ENCODE measurements at places on chromosomes 1 and 21.

DNA sequence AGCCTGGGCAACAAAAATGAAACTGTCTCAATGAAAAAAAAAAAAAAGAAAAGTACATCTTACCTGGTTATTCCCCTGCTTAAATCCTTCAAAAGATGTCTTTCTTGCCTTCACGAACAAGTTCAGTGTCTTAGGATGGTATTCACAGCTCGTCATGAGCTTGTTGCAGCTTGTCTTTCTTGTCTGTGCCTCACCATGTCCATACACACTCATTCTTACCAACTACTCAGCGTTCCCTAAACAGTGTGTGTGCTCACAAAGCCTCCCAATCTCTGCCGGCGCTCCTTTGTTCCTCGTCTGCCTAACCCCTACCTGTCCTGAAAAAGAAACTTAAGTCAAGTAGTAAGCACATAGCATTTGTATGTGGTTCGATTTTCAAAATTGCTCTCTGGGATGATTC is 31.1 kb downstream of the UBE4B start:
- no peak for DNase-seq

- no peak for DNase-seq
These were observed 19.9 kb downstream of the SGIP1 start for GRCh38 chr1:66553846-66554245.

DNA sequence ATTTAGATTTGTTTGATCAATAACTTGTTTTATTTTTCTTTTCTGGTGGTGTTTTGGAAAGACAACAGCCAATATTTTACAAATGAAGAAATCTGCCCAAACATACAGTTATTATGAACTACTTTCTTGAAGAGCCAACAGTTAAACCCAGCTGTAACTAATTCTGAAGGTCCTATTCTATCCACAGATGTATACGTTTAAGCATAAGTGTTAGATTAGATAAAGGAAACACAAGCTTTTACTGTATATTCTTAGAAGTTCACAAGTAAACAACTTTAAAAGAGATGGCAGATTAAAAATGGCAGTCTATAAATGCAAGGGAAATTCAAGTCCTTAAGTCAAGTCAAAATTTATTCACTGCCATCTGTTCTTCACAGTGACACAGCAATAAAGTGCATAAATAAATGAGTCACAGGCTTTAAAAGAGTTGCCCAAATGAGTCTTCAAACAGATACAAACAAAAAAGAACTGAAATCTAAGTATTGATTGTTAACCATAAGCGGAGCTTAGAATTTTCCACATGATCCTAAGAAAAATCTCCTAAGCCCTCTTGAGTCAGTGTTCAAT is 49.9 kb upstream of the KCNH1 start:
- no peak for DNase-seq

- DNase-seq: no peak
These were observed 464.2 kb downstream of the NUF2 start for GRCh38 chr1:163785868-163786405.

DNA sequence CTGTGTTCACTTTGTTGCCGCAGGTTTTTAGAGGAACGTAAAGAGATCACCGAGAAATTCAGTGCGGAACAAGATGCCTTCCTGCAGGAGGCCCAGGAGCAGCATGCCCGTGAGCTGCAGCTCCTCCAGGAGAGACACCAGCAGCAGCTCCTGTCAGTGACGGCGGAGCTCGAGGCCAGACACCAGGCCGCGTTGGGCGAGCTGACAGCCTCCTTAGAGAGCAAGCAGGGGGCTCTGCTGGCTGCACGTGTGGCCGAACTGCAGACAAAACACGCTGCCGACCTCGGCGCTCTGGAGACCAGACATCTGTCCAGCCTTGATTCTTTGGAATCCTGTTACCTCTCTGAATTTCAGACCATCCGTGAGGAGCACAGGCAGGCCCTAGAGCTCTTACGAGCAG is 42.6 kb downstream of the PCNT start:
- no peak for DNase-seq

DNA sequence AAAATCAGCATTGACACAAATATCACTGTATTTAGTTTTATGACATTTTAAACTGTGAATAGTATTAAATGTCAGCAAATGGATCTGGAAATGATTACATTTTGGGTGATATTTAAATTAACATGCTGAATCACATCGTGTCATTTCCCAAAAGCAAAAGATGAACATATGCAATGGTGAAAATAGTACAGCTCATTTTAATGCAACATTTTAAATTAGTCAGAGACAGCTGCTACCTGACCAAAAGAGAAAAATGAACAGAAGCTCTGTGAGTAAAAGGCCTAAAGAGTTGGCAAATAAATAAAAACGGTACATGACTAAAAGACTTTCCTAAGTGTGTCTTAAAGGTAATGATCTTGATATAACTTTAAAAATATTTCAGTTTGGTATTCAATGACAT is 86.0 kb upstream of the GNG4 start:
- DNase-seq: no peak

DNA sequence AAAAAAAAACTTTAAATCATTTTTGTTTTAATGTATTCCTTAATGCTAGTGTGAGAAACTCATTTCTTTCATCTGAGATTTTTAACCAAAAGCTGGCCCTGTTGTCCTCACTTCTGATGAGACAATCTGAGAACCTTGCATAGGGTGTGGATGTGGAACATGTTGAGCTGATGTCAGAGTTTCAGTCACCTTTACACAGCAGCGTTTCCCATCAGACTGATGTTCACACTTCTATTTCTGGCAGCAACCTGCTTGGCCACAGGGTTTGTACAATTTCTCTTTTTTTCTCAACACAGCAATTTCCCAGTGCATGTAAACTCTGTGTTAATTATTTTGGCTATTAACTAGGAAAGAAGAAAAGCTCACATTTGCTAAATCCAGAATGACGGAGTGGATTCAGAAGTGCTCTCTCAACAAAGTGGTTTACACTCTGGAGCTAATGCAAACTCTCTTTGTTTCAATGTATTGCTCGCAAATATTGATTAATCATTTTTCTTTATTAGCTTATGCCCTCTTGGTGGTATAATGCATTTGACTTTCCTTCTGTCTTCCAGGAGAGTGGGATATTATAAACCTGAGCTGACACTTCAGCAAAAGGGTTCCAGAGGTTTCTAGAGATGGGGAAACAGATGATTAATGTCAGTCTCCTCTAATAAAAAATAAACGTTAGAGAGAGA is 70.5 kb upstream of the HSPA13 start:
- no peak for DNase-seq

DNA sequence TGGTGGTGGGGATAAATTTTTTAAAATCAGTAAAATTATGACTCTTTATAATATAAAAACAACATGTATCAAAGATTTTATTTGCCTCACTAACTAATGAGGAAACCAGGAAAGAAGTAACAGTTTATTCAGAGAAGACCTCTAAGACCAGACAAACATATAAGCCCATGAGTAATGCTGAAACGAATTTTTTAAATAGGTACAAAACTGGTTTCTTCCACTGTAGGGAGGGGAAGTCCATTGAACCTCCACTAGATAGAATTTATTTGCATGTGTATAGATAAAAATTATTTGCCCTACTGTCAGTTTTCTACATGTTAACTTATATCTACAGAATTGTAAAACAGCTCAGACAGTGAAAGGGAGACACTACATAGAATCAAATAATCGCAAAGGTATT is 86.8 kb downstream of the ZC3H11B start:
- no peak for DNase-seq

- no peak for DNase-seq
These were observed 54.5 kb upstream of the ATP2B4 start for GRCh38 chr1:203572134-203572625.

DNA sequence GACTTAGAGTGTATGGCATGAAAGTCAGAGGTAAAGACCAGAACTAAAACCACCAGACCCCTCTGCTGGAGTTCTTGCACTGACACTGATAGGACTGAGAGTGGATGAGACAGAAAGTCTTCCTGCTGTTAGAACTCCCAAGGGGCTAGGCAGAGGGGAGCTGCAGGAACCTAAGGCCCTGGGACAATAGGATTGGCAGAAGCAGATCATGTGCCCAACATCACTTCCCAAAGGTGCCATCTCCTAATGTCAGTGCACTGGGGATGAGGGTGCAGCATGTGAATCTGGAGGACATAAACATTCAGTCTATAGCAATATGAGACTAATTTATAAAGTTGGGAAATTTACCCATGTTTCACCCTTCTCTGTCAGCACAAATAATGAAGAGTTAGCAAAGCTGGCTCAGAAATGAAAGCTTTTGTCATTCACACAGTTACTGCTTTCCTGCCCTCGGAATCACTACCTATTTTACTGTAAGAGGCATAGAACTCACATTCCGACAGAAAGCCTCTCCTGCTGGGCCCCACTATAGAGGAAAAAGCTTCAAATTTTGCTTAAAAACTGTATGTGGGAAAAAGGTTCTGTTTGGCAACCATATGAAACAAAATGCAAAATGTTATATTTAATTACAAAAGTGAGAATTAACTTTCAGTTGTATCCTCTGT is 49.9 kb upstream of the SSX2IP start:
- no peak for DNase-seq

DNA sequence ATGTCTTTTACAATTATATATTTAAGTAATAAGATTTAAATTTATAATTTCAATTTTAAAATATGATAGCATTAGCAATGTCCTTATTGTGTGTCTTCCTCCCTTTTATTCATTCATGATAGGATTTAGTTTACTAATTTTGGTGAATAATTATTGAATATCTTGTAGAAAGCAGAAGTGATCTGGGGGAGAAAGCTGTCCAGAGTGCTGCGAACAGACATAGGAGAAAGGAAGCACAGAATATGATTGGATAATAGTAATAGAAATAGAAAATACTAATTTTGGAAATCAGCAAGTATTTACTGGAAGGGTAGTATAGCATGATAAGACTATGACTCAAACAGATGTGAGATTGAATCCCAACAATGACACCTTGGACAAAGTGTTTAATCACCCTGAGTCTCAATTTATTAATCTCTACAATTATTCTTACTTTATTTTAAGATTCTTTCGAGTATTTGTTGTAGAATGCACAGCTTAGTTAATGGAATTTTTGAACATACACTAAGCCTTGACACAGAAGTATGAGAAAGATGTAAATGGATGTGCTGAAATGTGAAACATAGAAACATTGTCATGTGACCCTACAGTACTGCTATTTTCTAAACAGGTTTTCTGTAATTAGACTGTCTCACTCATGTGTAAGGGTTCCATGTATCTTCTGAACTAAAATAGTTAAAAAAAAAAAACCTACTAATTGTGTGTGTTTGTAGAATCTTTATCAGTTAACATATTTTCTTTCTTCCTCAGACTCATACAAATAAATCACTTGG is 7.9 kb downstream of the SH3GLB1 start:
- no peak for DNase-seq

GRCh38 chr1:147664206-147664605 is 6.1 kb downstream of the ACP6 start:
- no peak for DNase-seq

DNA sequence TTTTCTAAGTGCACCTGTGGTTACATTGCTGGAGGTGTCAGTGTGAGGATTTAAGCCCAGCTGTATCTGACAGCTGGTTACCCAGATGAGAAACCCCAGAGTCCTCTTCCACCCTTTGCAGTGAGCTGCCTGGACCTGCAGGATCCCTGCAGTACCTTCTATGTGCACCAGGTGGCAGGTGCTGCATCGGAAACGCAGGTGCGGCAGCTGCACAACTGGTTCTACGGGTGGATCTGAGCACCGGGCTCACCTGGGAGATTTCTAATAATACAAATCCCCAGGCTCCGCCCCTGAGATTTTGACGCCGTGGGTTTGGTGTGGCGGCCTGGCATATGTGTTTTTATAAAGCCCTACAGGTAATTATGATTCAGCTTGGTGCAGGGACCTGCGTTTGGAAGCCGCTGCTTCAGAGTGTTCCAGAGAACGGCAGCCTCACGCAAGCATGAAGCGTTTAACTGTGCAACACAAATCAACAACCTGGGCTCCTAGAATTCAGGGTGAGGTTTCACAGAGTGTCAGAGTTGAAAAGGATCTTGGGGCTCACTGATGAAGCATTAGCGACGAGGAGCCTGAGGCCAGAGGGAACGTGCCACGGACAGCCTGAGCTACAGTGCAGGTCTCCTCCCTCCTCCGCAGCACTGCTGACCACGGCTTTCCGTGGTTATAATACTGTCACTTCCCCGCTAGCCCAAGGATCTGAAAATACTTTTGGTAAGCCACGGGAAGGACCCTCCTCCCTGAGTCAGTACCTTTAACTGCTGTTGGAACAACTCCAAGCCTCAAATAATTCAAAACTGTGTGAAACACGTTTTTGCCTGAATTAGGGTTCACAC is 96.7 kb upstream of the TRABD2B start:
- peak; percentile 55 for DNase-seq

- no peak for DNase-seq
These were observed 3.1 kb upstream of the NCF2 start for GRCh38 chr1:183593356-183593755.
